ENCODE measurements at places on chromosomes 3 and 15. TPM values are rescaled to one million over a fixed set of nuclear protein-coding genes. Genes with fewer than 3 reads are reported as not detected.

ADAMTSL3 gene
- total RNA-seq, result 0.87 TPM

FSIP1 gene
- 2.1 TPM for total RNA-seq

FAM81A gene
- total RNA-seq, result 4.1 TPM

COL6A5 gene
- total RNA-seq, result 0.03 TPM

CHRM5 gene
- total RNA-seq, result not detected

B3GALNT1 gene
- 8.3 TPM for total RNA-seq

TRIM59 gene
- 46.2 TPM for total RNA-seq

CYP11A1 gene
- total RNA-seq, result 3.3 TPM

TBC1D23 gene
- total RNA-seq, result 34.4 TPM

VILL gene
- total RNA-seq, result 9.8 TPM

GOLGA8G gene
- total RNA-seq, result not detected

CAMK2N2 gene
- total RNA-seq, result 1.5 TPM

LRRC31 gene
- total RNA-seq, result not detected

TMCO5A gene
- not detected for total RNA-seq

TF gene
- total RNA-seq, result 0.76 TPM

WDR93 gene
- not detected for total RNA-seq

GOLGA8Q gene
- not detected for total RNA-seq

RAB6B gene
- total RNA-seq, result 3.9 TPM

TRIM42 gene
- total RNA-seq, result not detected

ARGFX gene
- total RNA-seq, result not detected

DPPA2 gene
- 9.3 TPM for total RNA-seq

SPSB4 gene
- 25.9 TPM for total RNA-seq

SAMMSON gene
- not detected for total RNA-seq

TUSC7 gene
- total RNA-seq, result not detected

REC114 gene
- total RNA-seq, result not detected

MYZAP gene
- total RNA-seq, result 0.66 TPM

STRA6 gene
- 9.9 TPM for total RNA-seq

PLD1 gene
- total RNA-seq, result 6.7 TPM

LYZL4 gene
- not detected for total RNA-seq

Measured in GM23338 (cell line).